Hindlimb muscle (tissue), 1 donor: ENCODE measurements at places on chromosomes 6 and 20. TPM values are rescaled to one million over a fixed set of nuclear protein-coding genes. Genes with fewer than 3 reads are reported as not detected.

Gene RFX6
- polyA plus RNA-seq: not detected

Gene PSMF1
- 116 TPM for polyA plus RNA-seq

Gene KCNQ2
- 1.8 TPM for polyA plus RNA-seq

Gene MDN1
- 30.2 TPM for polyA plus RNA-seq

- DNase-seq: no peak
Observed at GRCh38 chr20:2624190-2624589, 28.2 kb upstream of the NOP56 start.

DNA sequence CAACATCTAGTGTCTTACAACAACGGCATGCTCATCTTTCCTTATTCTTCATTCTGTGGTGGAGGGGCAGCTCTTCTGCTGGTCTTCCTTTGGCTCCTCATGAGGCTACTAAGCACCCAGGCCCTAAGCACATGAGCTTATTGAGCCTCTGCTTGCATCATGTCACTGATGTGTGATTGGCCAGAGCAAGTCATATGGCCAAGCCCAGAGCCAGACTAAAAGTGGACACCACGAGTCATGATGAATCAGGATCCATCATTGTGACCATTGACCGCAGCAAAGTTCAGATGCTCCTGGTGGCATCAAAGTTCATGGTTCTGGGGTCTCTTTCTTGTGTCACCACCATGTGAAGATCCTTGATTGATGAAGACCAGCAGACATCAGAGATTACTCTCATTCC, 192.0 kb upstream of the FOXA2 start:
- DNase-seq: no peak
